ENCODE measurements at places on chromosomes 7 and 10. TPM values are rescaled to one million over a fixed set of nuclear protein-coding genes. Genes with fewer than 3 reads are reported as not detected.

DNA sequence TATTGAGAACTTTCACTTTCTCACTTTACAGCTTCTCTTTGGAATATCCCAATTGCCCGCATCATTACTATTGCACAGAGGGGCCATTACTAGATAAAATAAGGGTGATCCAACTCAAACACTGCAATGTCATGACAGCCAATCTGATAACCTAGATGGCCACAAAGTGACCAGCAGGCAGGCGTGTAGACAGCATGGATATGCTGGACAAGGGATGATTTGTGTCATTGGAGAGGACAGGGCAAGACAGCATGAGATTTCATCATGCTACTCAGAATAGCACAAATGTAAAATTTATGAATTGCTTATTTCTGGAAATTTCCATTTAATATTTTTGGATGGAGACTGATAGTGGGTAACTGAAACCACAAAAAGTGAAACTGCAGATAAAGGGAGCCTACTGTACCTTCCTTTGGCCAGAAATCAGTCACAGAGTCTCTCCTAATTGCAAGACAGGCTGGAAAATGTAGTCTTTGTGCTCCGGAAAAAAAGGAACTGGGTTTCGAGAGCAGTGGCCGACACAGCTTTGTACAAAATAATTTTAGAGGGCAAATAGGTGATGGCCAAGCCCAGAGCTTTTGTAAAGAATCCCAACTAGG, 6.1 kb upstream of the GSDME start:
- no peak for DNase-seq
- H3K4me1 ChIP-seq: no peaks in the 10 kb centered on the region
- no peaks in the 10 kb centered on the region for H3K36me3 ChIP-seq
- no peak overlapping the region for H3K27ac ChIP-seq

- no peaks in the 10 kb centered on the region for H3K4me1 ChIP-seq
- H3K4me3 ChIP-seq: no peak overlapping the region
- DNase-seq: no peak
- H3K36me3 ChIP-seq: no peaks in the 10 kb centered on the region
- H3K27ac ChIP-seq: no peak overlapping the region
- no peaks in the 10 kb centered on the region for H3K27me3 ChIP-seq
Measured at GRCh38 chr7:151273651-151274390, 25.3 kb upstream of the SMARCD3 start.

DNA sequence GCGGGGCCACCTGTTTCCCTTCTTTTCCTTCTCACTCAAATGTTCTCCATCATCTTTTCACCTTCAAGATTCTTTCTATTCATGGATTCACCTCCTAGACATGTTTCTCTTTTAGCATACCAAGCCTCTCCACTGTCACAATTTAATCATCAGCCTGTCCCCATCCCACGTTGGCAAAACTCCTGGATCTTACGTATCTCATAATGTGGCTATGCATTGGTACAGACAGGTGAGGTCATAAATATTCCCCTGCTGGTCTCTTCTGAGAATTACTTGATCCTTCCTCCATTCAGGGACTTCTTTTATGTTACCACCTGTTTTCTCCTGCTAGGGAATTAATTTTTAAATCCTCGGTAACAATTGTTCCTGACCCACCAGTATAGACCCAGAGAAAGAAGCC, 262.6 kb upstream of the NEBL start:
- H3K4me1 ChIP-seq: no peaks in the 10 kb centered on the region
- DNase-seq: no peak
- no peak overlapping the region for H3K27ac ChIP-seq
- H3K4me3 ChIP-seq: no peak overlapping the region

DNA sequence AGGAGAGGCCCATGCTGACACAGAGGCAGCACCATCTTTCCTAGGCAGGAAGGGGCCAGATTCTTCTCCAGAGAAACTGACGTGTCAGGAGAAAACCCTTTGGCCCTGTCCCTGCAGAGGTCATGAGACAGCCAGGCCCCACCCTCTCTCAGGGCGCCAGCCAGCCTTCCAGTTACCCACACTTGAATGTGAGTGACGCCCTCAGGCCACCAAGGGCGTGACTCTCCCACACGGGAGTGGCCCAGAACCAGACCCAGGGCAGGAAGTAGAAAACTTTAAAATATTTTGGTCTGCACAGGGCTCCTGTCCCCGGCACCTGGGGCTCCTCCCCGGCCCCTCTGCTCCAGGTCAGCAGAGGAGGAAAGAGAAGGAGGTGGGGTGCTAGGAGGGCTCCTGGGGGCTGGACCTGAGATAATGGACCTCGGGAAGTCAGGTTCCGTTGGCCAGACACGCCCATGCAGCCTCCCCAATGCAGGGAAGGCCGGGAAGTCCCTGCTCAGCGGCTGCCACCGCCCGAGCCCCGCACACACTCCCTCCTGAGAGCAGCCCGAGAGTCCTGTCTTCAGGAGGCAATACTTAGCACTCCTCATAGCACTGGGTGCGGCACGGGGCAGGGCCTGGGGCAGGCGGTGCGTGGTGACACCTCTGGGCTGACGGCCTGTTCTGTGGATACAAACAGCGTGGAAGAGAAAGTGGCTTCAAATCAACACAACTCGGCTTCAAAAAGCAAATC, 67.0 kb upstream of the CFAP46 start:
- peak; percentile 83 for DNase-seq
- H3K4me3 ChIP-seq: no peak overlapping the region
- H3K36me3 ChIP-seq: no peaks in the 10 kb centered on the region
- no peaks in the 10 kb centered on the region for H3K4me1 ChIP-seq
- H3K27ac ChIP-seq: peak overlapping the region; percentile 14

GRCh38 chr10:35136263-35136815, 9.7 kb downstream of the CREM start:
- H3K36me3 ChIP-seq: no peaks in the 10 kb centered on the region
- no peaks in the 10 kb centered on the region for H3K27me3 ChIP-seq
- H3K4me3 ChIP-seq: no peak overlapping the region
- no peak for DNase-seq
- H3K4me1 ChIP-seq: no peaks in the 10 kb centered on the region

DNA sequence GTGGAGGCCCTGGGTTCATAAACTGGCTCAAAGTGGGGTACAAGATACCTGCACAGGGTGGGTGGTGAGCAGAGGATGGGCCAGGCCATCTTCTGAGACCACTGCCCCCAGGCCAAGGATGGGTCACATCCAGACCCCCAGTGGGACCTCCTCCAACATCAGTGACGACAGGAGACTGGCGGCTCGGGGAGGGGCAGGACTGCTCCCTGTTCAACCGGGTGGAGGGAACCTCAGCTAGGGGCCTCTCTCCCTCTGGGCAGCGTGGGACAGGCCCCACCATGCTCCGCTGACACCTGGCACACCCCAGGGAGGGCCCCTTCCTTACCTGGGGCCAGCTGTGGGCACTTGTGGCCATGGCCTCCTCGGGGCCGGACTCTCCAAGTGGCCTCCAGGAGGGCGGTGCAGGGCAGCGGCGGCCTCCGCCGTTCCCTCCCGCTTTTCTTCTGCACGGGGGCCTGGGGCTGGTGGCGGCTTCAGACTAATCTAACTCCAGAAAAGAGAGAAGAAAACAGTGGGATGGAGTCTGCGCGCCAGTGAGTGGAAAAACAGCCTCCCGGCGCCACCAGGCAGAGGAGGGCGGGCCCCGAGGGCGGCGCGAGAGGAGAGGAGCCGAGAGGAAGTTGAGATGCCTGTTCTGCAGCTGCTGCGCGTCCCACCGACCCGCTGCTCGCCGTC, at the start of gene CALHM2:
Gene CALHM2 (minus strand): TSS at position 540 of the 675 bp plus-strand sequence. CDS start 2,429 bp downstream, outside the sequence.
- peak; percentile 84 for DNase-seq
- H3K36me3 ChIP-seq: no peaks in the 10 kb centered on the region
- peaks cover 37% of the 10 kb centered on the region for H3K4me1 ChIP-seq
- H3K27ac ChIP-seq: peak within 1 kb of the TSS; percentile 88
- H3K4me3 ChIP-seq: peak within 1 kb of the TSS; percentile 53

DNA sequence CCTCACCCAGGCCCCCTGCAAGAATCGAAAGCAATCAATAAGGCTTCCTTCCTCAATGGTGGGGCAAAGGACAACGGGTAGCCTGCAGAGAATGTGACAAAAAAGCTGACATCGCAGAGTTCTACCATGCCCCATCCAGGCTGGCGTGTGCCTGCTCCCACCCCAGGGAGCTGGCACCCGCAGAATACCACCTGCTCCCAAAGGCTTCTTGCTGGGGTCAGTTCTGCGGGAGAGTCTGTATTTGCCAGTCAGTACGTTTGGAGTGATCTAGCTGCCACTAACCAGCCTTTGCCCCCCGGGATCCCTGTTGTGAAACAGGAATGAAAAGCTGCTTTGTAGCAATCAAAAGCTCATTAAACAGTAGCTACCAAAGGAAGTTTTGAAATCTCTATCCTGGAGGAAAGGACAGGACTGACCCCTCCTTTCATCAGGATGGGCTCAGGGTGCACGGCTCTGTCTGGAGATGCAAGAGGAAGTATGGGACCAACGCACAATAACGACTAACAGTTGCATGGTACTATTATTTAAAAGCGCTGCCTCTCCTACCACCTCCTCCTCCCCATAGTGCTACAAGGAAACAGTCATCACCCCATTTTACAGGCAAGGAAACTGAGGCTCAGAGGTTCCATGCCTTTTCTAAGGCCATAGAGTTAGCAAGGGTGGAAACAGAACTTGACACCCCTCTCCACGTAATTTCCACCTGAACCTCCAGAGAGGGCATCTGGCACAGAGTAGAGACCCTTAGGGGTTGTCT, 67.0 kb downstream of the FGFR2 start:
- H3K4me1 ChIP-seq: no peaks in the 10 kb centered on the region
- H3K36me3 ChIP-seq: no peaks in the 10 kb centered on the region
- H3K4me3 ChIP-seq: no peak overlapping the region
- H3K27me3 ChIP-seq: no peaks in the 10 kb centered on the region
- DNase-seq: no peak
- H3K27ac ChIP-seq: no peak overlapping the region

GRCh38 chr10:6748029-6748428, 168.0 kb upstream of the PRKCQ start:
- H3K27me3 ChIP-seq: no peaks in the 10 kb centered on the region
- H3K36me3 ChIP-seq: no peaks in the 10 kb centered on the region
- H3K4me3 ChIP-seq: no peak overlapping the region
- H3K4me1 ChIP-seq: no peaks in the 10 kb centered on the region

GRCh38 chr7:14420768-14421167, 431.3 kb upstream of the ETV1 start:
- no peaks in the 10 kb centered on the region for H3K36me3 ChIP-seq
- no peak overlapping the region for H3K27ac ChIP-seq
- H3K27me3 ChIP-seq: no peaks in the 10 kb centered on the region
- no peaks in the 10 kb centered on the region for H3K4me1 ChIP-seq

DNA sequence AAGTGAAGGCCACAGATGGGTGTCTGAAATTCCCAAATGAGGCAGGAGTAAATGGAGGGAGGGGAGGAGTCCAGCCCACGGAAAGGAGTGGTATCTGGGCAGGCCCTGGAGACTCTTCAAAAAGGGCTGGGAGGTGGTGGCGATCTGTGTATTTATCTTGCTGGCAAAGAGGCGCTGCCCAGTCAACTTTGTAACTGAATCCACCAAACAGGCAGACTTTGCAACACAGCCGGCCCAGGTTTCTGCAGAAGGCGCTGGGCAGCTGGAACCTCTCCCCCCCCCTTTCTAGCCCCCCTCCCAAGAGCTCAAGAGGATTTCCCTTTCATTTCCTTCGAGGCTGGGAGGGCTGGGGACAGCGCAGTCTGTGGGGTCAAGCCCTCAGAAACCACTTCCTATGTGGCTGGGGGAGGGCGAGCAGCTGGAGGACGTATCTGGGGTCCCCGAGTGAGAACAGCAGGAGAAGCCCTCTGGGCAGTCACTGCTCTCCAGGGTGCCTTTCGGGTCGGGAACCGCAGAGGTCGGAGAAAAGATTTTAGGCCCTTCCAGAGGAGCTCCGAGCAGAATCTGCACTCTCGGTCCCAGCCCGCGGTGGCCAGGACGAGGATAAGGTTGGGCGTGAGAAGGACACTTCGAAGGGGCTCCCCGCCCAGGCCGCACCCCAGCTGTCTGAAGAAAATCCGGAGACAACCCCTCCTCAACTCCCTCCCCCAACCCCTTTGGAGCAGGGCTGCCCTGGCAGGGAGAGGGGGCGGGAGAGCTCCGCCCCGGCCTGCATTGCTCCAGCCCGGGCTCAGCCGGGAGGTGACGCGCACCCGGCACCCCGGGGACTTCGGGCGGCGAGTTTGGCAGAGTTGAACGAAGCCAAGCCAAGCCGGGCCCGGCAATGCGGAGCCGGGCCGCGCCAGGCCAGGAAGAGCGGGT, 965 bp downstream of the ZCCHC24 start:
- DNase-seq: peak; percentile 89
- no peaks in the 10 kb centered on the region for H3K36me3 ChIP-seq
- H3K4me1 ChIP-seq: peaks cover 56% of the 10 kb centered on the region
- peak overlapping the region; percentile 99 for H3K4me3 ChIP-seq

DNA sequence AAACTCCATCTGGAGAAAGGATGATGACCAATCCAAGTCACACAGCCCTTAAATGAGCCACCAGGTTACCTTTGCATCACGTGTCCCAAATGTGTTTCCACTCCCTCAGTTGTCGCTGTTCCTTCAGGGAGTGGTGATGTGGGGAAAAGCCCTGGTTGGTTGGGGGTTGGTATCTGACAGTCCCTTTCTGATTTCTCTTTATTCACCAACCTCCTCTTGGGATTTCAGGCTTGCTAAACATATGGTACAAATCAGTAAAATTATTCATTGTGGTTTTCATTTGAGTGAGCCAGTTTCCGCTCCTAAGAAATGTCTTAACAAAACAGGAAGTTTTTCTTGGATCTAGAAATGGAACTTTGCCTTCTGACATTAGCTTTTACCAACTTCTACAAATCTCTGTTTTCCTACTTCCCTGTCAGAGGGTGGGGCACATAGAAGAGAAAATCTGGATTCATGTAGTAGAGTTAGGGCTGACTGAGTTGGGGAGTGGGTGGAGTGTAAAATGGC, 40.0 kb upstream of the KMT2E start:
- no peak overlapping the region for H3K4me3 ChIP-seq
- H3K36me3 ChIP-seq: no peaks in the 10 kb centered on the region
- H3K4me1 ChIP-seq: peaks cover 41% of the 10 kb centered on the region
- peak overlapping the region; percentile 57 for H3K27ac ChIP-seq

DNA sequence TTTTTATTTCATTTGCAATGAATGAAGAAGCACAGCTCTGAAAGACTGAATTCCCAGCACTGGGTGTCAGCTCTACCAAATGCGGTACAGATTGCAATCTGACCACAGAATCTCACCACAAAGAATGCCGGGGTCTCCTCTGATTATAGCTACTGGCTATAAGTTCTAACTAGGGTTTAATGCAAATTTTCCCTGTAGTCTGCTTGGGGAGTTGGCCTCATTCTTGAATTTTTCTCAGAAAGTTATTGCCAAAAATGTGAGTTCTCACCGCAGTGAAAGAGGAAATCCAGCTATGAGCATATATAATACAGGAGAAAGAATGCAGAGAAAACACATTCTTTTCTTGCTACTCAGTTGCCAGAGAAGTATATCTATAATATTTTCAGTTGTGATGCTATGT, 1255.7 kb upstream of the LRRTM3 start:
- no peaks in the 10 kb centered on the region for H3K4me1 ChIP-seq
- H3K4me3 ChIP-seq: no peak overlapping the region
- H3K36me3 ChIP-seq: no peaks in the 10 kb centered on the region
- H3K27me3 ChIP-seq: no peaks in the 10 kb centered on the region
- no peak for DNase-seq
- H3K27ac ChIP-seq: no peak overlapping the region

ANKRD30A gene
- polyA plus RNA-seq: not detected

FBH1 gene
- 52.0 TPM for polyA plus RNA-seq

EXOSC1 gene
- polyA plus RNA-seq: 35.4 TPM

PDE1C gene
- polyA plus RNA-seq: 0.99 TPM

PTPRE gene
- 11.9 TPM for polyA plus RNA-seq

IQUB gene
- polyA plus RNA-seq: not detected

Data from sigmoid colon (tissue), 7 donors.